ENCODE measurements at places on chromosomes 12 and 14. TPM values are rescaled to one million over a fixed set of nuclear protein-coding genes. Genes with fewer than 3 reads are reported as not detected.

BMAL2 gene
- 16.2 TPM for total RNA-seq

PPP1R36 gene
- total RNA-seq, result 0.55 TPM

TAS2R14 gene
- total RNA-seq, result 1.1 TPM

HOXC5 gene
- total RNA-seq, result not detected

FGF23 gene
- 0.24 TPM for total RNA-seq

RPS6KL1 gene
- 10.6 TPM for total RNA-seq

KRT74 gene
- total RNA-seq, result not detected

LMNTD1 gene
- not detected for total RNA-seq

KRT79 gene
- not detected for total RNA-seq

ESYT1 gene
- 80.8 TPM for total RNA-seq

- H3K4me3 ChIP-seq, result no peak overlapping the region
- H3K27me3 ChIP-seq, result no peaks in the 10 kb centered on the region
- no peak overlapping the region for H3K27ac ChIP-seq
Observed at GRCh38 chr12:91542067-91542466, 359.4 kb upstream of the DCN start.

DNA sequence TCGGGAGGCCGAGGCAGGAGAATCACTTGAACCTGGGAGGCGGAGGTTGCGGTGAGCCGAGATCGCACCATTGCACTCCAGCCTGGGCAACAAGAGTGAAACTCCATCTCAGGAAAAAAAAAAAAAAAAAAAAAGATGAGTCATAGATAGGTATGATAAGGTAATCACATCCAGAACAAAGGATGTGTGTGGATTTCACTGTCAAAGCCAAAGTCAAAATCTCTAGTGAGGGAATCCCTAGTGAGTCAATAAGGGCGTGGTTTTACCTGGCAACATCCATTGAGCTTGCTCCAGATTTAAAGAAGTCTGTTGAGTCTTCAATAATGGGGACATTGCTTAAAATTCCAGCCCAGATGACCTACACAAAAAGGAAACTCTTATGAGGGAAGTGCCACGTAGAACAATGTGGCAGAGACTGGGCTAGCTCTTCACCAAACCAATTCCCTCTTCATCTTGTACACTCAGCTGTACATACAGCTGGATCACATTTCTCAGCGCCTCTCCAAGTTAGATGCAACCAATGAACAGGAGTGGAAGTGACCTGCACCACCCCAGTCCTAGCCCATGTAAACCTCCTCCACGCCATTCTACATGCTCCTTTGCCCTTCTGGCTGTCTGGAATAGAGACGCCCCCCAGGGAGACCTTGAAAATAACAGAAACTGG is 23.4 kb downstream of the ALDH1L2 start:
- peaks cover 26% of the 10 kb centered on the region for H3K36me3 ChIP-seq
- no peaks in the 10 kb centered on the region for H3K27me3 ChIP-seq
- H3K4me1 ChIP-seq, result peaks cover 8% of the 10 kb centered on the region
- H3K27ac ChIP-seq, result no peak overlapping the region
- no peak overlapping the region for H3K4me3 ChIP-seq

DNA sequence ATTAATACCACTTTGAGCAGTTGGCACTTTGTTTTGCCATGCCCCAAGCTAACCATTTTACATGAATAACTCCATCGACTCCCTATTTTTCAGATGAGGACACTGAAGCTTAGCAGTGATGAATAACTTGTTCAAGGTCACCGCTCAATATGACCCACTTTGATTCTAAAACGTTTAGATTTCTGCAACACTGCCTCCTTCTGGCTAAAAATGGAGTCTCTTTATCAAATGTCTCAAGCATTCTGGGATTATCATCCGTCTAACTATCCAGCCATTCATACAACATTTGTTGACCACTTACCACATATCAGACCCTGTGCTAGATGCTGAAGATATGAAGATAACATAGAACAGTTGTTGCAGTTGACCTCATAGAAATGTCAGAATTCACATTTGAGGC is 298.0 kb downstream of the PPFIA2 start:
- no peaks in the 10 kb centered on the region for H3K27me3 ChIP-seq
- no peak overlapping the region for H3K4me3 ChIP-seq
- H3K36me3 ChIP-seq, result no peaks in the 10 kb centered on the region

DNA sequence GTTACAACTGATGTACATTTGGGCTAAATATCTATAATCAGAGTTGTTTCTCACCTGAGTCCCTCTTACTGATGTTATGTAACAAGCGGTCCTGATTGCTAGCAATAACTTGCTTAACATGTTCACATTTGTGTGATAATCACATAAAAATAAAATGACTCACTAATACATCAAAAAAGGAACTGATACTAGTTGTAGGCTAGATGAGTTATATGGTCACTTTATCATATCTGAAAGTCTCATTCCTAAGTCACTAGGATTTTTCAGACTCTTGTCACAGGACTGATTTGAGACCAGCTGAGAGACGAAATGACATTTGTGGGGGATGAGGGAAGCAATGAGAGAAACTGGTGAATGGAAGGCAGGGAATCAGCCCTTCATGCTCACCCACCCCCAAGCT is 34.3 kb downstream of the NKX2-1 start:
- H3K27ac ChIP-seq, result no peak overlapping the region
- no peak for DNase-seq
- H3K4me3 ChIP-seq, result no peak overlapping the region
- H3K36me3 ChIP-seq, result no peaks in the 10 kb centered on the region
- H3K4me1 ChIP-seq, result no peaks in the 10 kb centered on the region
- peaks cover 36% of the 10 kb centered on the region for H3K27me3 ChIP-seq

- peaks cover 31% of the 10 kb centered on the region for H3K4me1 ChIP-seq
- H3K27ac ChIP-seq, result peak overlapping the region; percentile 82
- DNase-seq, result no peak
- no peak overlapping the region for H3K4me3 ChIP-seq
- H3K27me3 ChIP-seq, result no peaks in the 10 kb centered on the region
Observed at GRCh38 chr14:99595034-99595433, 9.0 kb downstream of the CCDC85C start.

DNA sequence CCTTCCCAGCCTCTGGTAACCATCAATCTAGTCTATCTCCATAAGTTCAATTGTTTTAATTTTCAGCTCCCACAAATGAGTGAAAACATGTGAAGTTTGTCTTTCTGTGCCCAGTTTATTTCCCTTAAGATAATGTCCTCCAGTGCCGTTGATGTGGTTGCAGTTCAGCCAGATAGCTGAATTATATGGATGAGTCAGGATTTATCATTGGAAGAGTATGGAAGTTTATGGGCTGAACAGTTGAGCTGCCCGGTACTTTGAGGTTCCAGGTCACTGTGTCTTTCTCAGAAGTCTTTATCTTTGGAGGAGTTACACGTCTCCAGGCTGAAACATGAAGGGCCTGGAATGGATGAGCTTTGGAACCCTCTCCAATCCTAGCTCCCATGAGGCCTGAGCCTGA is 120.1 kb downstream of the ASCL4 start:
- no peaks in the 10 kb centered on the region for H3K36me3 ChIP-seq
- DNase-seq, result no peak
- H3K27ac ChIP-seq, result no peak overlapping the region
- no peaks in the 10 kb centered on the region for H3K4me1 ChIP-seq
- H3K27me3 ChIP-seq, result peaks cover 14% of the 10 kb centered on the region

GRCh38 chr12:41745593-41745992 is 399.1 kb downstream of the GXYLT1 start:
- no peak overlapping the region for H3K27ac ChIP-seq
- peak; percentile 11 for DNase-seq
- H3K4me1 ChIP-seq, result no peaks in the 10 kb centered on the region
- H3K4me3 ChIP-seq, result no peak overlapping the region
- no peaks in the 10 kb centered on the region for H3K27me3 ChIP-seq

DNA sequence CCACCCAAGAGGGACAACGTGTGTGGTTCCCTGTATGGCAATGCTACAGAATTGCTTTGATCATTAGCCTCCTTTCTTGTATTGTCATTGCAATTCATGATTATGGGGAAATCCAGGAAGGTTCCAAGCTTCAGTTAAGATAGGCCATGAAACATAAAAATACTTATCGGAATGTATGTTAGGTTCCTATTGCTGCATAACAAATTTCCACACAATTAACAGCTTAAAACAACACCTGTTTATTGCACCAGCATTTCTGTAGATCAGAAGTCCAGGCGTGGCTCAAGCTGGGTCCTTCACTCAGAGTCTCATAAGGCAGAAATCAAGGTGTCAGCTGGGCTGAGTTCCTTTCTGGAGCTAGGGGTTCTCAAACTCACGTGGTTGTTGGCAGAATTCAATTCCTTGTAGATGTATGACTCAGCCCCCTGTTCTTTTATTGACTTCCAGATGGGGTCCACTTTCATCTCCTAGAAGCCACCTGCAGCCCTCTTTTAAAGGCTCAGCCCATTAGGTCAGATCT is 365.6 kb upstream of the TMPO start:
- H3K27ac ChIP-seq, result no peak overlapping the region
- H3K4me1 ChIP-seq, result peaks cover 17% of the 10 kb centered on the region
- no peak overlapping the region for H3K4me3 ChIP-seq
- no peak for DNase-seq

DNA sequence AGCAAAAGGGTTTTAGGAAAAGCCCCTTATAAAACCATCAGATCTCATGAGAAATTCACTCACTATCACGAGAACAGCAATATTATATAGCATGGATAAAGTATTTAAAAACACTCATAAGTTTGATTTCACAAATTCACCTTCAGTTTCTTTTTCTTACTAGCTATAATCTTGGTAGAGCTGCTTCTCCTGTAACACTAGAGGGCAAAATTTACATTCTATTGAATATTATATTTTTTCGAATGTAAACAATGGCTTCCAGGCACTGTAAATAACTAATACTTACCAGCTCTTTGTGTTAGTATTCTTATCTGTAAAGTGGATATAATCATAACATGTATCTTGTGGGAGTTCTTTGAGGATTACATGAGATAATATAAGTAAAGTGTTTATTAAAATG is 259.6 kb downstream of the CCER1 start:
- H3K36me3 ChIP-seq, result no peaks in the 10 kb centered on the region
- no peak overlapping the region for H3K4me3 ChIP-seq
- no peak for DNase-seq

GRCh38 chr12:7695566-7696197 is at the start of gene GDF3:
TSS of gene GDF3 (minus strand) at chr12:7695775. CDS start at chr12:7695728, 47 bp downstream.
- no peaks in the 10 kb centered on the region for H3K27me3 ChIP-seq
- H3K4me3 ChIP-seq, result peak within 1 kb of the TSS; percentile 40
- H3K27ac ChIP-seq, result peak within 1 kb of the TSS; percentile 94
- no peak for DNase-seq

- H3K27ac ChIP-seq, result peak overlapping the region; percentile 64
- H3K4me3 ChIP-seq, result no peak overlapping the region
- peaks cover 17% of the 10 kb centered on the region for H3K4me1 ChIP-seq
Observed at GRCh38 chr14:67526676-67527459, 6.2 kb upstream of the PLEKHH1 start.

DNA sequence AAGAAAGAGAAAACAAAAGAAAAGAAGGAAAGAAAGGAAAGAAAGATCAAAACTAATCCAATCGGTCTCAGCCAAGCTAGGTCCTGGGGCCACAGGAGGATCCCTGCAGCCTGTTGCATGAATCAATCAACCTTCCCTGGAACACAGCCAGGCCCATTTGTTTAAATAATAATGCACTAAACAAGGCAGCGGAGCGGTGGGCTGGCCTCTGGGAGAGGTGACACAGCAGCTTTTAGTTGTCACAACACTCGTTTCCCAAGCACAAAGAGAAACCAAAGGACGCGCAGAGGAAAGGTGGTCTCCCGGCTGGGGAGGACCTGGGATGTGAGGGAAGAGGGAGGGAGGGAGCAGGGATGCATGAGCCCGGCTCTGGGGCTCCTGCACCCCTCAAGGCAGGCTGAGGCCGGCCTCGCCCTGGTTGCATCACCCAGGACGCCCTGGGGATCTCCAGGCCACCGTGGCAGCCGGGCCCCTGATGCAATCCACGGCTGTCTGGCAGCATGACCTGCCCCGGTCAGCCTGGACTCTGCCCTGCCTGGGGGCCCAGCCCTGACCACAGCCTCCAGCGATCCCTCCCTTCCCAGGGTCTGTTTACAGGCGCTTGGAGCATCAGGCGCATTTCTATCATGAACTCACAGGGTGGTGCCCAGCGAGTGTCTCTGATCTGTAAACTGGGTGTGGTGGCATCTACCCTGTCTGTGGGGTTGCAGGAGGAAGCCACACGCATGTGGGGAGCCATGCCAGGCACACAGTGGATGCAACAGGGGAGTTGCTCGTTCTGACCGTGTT is 32.5 kb downstream of the MMP17 start:
- H3K36me3 ChIP-seq, result no peaks in the 10 kb centered on the region
- peak; percentile 68 for DNase-seq
- H3K27me3 ChIP-seq, result peaks cover 19% of the 10 kb centered on the region
- peaks cover 40% of the 10 kb centered on the region for H3K4me1 ChIP-seq

GRCh38 chr12:89475203-89475990 is 49.2 kb downstream of the GALNT4 start:
- no peak overlapping the region for H3K4me3 ChIP-seq
- no peak for DNase-seq
- no peaks in the 10 kb centered on the region for H3K36me3 ChIP-seq
- no peaks in the 10 kb centered on the region for H3K4me1 ChIP-seq

DNA sequence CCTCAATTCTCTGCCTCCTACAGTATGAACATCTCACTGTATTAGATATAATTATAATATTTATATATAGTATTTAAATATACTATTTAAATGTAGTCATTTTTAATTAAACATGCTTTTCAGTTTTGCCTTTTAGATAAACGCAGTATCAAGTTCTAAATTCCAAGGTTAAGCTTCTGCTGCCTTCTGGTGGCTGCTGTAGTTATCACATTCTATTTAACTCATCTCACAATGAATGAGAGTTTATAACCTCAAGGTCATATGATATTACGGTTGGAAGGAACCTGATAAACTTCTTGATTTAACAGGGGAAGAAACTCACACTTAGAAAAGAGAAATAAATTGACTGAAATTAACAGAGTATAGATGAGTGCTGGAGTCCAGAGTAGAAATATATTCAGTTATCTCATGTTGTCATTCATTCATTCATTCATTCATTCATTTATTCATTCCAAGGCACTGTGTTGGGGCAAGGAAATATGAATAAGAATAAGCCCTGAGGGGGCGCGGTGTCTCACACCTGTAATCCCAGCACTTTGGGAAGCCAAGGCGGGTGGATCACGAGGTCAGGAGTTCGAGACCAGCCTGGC is 31.9 kb downstream of the GUCY2C start:
- H3K4me3 ChIP-seq, result no peak overlapping the region
- no peaks in the 10 kb centered on the region for H3K36me3 ChIP-seq
- H3K27ac ChIP-seq, result no peak overlapping the region
- no peak for DNase-seq

GRCh38 chr14:76720382-76720813 is 40.9 kb upstream of the VASH1 start:
- no peaks in the 10 kb centered on the region for H3K36me3 ChIP-seq
- peak; percentile 51 for DNase-seq
- H3K27me3 ChIP-seq, result peaks cover 2% of the 10 kb centered on the region
- no peak overlapping the region for H3K27ac ChIP-seq
- peaks cover 21% of the 10 kb centered on the region for H3K4me1 ChIP-seq
- no peak overlapping the region for H3K4me3 ChIP-seq

DNA sequence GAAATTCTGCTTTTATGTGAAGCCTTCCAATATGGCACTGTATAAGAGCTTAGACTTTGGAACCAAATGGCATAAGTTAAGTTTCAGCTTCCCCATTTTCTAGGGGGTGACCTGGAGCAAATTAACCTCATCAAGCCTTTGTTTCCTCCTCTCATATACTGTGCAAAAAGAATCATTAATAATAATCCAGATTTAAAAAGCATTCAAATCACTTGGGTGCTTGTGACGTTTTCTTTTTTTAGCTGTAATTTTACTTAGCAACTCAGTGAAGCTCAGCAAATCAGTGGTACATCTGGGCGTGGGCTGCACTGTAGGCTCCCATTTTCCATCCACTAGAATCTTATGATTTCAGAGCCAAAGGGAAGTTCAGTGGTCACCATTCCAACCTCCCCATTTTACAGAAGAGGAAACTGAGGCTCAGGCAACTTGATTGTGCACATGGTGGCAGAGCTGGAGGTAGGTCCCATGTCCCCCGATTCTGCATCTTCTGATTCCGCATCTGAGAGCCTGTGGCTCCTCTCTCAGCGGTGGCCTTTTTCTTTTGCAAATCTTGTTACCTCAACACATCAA is 131.2 kb downstream of the SNAPC1 start:
- peaks cover 44% of the 10 kb centered on the region for H3K4me1 ChIP-seq
- H3K4me3 ChIP-seq, result no peak overlapping the region
- H3K27ac ChIP-seq, result no peak overlapping the region
